ENCODE measurements at places on chromosomes 5 and 9.

DNA sequence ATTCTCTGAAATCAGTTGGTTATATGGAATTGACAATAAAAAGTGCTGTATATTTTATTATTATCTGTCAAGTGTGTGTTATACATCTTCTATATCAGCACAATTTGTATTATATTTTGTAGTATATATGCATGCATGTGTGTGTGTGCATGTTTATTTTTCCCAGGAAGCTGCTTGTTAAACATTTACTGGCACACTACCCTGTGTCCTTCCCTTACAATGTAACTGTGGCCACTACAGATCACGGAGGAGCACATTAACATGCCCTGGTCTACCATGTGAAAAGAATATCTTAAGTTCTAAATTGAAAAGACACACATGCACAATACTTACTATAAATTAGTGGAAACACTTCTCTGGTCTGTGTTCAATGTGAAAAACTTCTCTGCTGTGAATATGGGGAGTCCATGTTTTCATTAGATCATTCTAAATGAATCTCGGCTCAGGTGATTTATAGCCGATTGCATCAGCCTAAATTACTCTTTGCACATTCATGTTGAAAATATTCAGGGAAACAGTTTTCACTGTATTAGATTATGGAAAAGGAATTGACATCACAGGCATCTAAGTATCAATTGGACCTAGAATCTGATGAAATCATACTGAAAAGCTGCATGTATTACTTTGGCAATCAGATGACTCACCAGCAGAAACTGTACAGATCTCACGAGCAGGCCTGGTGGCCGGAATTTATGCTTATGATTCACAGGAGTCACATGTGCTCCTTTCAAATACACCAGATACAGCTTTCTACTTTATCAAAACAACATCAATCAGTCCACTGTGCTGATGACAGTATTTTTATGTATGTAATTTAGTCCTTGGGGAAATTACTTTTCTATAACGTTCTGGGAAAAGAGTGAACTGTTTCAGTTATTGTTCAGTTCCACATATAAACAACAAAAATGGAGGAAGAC is 39.4 kb downstream of the LURAP1L start:
- no peak for DNase-seq

GRCh38 chr5:97729938-97730337 is 546.9 kb upstream of the RIOK2 start:
- DNase-seq, result no peak

DNA sequence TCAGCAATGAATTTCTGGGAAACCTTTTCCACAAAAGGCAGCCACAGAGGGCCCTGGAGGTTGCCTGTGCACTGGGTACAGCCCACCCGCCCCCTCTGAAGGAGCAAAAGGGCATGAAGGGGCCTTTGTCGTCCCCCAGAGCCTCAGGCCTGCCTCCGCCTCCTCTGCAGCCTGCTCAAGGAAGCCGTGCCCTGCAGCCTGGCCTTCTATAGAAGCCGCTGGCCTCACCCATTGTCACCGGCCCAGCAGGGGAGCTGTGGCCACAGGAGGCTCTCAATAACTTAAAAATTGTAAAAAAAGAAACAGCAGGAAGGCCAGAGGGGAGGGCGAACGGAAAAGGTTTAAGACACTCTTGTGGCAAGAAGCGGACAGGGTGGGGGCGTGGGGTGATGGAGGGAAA is 213.3 kb downstream of the IRX2 start:
- DNase-seq, result no peak

DNA sequence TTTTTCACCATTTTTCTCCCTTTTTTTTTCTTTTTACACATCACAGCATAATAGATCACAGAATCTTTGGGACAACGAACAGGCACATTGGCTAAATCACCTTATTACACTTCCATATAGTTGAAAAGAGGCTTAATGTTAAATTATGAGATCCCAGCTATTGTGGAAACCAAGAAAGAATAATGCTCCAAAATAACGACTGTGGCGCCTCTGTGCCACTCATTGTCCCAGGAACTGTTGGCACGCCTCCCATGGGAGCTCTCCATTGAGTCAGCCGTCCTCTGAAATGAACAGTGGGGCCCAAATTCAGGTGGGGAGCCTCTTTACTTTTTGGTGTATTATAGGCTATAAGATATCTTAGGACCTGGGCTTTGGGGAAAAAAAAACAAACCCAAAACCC is 82.2 kb upstream of the NFIB start:
- no peak for DNase-seq

DNA sequence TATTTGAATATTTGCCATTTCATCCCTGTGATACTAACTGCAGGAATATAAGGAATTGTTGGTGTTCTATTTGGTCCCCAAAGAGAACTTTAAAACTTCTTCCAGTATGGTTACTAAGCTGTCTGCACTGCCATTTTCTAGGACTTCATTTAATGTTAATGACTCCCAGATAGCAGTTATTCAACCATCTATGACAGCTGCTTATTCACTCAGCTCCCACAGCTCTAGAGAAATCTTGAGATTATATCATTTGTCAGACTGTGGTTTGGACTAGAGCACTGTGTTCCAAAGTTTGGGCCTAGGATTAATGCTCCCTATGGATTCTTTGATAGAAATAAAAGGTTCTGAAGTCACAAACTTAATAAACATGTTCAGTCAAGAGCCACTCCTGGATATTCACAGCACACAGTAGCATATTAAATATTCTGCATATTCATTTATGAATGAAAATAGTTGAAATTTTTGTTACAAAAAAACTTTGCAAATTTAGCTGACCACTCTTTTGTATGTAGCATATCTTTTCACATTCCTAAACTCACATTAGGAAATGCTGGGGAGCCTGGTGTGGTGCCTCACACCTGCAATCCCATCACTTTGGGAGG is 173.7 kb downstream of the NFIB start:
- no peak for DNase-seq

All from GM13976 (cell line).